Eye (tissue), 1 donor: ENCODE measurements at places on chromosomes 13 and 19.
A peak's percentile ranks its signal among the peaks of the same experiment; 100 is the strongest.

- peak; percentile 72 for DNase-seq
Observed at GRCh38 chr13:110306340-110306959, 507 bp downstream of the COL4A1 start.

GRCh38 chr19:12484011-12484370 is 625 bp downstream of the ZNF709 start:
- DNase-seq = no peak

- no peak for DNase-seq
Observed at GRCh38 chr13:112198396-112199010, 131.6 kb downstream of the SOX1 start.

- DNase-seq = no peak
Observed at GRCh38 chr19:33286899-33287298, 15.4 kb downstream of the CEBPA start.

GRCh38 chr19:54420068-54420382 is 4.8 kb downstream of the TTYH1 start:
- DNase-seq = no peak
